ENCODE measurements at places on chromosomes 6 and 20. TPM values are rescaled to one million over a fixed set of nuclear protein-coding genes. Genes with fewer than 3 reads are reported as not detected.

- DNase-seq = no peak
Measured at GRCh38 chr6:13351271-13351670, 22.9 kb upstream of the TBC1D7 start.

GRCh38 chr6:67345946-67346345, 1289.1 kb upstream of the ADGRB3 start:
- no peak for DNase-seq

DNA sequence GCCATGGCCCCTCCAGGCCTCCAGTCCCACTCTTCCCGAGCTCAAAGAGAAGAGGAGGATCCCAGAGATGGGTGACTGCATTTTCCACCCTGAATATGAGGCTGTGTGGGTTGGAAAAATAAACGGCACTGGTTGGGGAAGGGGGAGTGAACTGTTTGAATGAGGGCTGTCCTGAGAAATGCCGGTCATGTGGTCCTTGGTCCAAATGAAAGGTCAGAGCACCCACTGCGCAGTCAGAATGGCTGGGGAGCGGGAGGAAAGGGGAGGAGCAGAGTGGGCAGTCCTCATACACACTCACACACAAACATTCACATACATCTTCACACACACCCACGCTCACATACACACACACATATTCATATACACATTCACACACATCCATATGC, 83.1 kb downstream of the MRPL14 start:
- DNase-seq = no peak

DNA sequence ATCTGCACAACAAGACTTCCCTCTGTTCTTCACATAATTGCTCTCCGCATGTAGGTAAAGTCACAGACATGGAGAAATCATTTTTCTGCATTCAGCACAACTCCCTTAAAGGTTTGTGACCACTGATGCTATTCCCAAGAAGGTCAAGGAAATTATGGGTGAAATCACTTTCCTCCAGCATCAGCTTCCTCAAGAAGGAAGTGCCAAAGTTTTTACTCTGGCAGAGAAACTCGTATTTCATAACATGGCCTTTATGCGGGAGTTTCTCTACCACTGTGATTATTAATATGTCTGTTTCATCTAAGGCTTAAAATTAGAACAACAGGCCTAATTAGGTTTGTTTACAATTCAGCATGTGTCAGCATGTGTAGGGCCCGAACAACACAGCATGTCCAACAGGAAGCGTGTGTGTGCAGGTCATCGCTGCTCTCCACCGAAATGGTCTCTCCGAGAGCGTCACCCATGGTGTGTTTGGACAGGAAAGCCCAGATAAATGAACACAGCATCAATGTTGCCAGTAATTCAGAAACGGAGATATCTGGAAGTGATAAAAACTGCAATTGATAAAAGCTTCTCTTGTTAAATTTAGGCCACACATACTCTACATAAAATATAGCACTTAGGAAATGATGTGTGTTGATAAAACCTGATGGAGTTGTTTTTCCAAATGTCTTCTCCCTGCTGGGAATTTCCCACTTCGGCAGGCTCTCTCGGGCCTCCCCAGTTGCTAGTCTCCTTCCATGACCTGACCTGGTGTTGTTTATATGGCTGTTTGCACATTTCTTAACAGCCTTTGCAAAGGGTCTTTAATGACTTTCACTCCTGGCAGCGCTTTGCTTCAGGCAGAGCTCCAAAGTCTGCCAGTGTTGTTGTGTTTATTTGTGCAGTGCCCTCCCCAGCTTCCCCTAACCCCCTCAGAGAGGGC, 265.1 kb upstream of the CEP162 start:
- DNase-seq = no peak

DNA sequence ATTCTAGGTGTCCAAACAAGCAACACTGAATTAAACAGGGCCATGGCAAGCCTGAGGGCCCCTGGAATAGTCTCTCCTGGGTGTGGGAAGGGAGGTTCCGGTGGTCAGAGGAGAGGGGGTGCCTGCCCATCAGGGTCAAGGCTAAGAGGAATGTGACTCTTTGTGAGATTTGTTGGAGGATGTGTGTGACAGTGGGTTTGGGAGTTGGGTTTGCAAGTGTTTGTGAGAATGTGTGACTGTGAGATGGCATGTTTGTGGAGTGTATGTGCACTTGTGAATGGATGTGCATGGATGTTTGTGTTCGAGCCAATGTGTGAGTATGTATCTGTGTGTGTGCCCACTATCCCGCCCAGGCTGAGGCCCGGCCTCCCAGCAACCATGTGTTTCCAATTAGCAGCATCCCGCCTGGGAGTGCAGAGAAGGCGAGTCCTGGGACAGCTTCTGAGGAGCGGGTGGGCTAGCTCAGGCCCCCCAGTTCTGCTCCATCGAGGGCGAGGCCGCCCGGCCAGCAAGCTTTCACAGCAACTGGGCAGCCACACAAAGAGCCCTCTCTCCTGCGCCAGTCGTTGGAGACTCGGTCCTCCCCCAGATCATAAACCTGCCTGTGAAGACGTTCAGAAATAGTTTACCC, 12.6 kb downstream of the FOXC1 start:
- DNase-seq = no peak

DNA sequence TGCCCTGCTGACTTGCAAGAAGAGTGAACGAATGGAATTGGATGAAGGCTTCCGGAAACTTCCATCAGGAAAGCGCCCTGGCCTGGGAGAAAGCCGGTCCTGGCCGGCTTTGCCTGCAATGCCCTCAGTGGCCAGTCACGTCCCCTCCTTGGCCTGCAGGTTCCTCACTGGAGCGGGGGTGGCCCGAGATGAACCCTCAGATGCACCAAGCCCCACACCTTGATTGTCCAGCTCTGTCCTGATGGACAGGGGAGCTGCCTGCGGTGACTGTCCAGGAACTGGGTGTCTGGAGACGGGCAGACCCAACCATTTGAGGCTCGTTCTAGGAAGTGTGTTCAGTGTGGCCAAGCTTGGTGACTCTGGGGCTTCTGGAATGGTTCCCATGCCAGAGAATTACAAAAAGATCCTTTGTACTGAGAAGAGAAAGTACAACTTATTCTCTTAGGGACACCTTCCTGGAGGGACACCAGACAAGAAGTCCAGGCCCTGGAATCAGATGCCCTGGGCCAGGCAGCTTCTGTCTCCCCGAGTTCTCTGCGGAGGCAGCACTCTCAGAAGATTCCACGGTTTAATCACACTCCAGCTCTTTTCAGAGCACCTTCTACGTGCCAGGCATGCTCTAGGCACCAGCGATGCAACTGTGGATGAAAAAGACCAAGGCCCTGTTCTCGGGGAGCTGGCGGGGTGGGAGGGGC, 17.1 kb upstream of the SULF2 start:
- DNase-seq = no peak

DNA sequence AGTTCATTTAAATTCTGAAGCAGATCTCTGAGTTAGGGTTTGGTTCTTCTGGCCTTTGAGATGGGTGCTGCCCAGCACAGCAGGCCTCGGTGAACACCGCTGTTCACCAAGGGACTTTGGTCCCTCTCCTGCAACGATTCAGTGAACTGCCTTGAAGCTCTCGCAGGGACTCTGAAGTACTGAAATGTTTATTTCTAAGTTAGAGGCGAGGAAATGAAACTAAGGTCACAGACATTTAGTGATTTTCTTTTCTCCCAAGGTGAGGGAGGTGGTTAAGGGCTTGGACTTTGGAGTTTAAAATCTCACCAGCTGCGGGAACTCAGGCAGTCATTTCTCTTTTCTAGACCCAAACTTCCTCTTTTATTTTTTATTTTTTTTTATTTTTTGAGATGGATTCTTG, 26.2 kb downstream of the E2F3 start:
- DNase-seq = no peak

DNA sequence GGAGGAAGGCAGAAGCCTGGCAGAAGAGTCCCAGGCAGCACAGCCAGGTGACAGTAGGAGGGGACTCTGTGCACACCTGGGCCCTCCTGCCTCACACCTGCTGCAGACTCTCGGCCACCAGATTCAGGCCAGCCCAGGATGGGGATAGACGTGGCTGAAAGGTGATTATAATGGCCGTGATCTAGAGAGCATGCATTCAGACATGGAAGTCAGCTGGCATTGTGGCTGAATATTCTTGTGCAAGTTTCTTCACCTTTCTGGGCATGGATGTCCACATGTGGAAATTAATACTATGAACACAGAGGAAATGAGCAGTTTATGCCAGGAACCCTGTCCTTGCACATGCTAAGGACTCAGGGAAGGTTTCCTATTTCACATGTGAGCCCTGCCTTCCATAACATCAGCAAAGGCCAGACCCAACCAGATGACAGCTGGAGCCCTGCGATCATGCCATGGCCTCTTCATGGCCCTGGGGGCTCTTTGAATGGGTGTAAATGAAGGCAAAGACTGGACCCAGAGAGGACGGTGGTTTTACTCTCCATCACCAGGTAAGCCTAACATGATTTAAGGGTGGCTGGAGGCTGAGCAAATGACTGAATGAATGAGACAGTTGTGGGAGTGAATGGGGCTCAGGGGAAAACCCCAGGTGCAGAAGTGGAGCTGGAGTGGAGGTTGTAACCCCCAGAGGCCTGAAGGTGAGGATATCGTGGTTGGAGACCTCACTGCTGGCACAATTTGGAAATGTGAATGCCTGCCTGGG, 2.7 kb upstream of the RAET1L start:
- DNase-seq = no peak

- no peak for DNase-seq
Measured at GRCh38 chr6:15811107-15811506, 148.3 kb upstream of the DTNBP1 start.

GRCh38 chr6:142045380-142046278, 87.1 kb upstream of the GJE1 start:
- no peak for DNase-seq

GRCh38 chr6:118908441-118908840, 14.5 kb downstream of the ASF1A start:
- DNase-seq = no peak

DNA sequence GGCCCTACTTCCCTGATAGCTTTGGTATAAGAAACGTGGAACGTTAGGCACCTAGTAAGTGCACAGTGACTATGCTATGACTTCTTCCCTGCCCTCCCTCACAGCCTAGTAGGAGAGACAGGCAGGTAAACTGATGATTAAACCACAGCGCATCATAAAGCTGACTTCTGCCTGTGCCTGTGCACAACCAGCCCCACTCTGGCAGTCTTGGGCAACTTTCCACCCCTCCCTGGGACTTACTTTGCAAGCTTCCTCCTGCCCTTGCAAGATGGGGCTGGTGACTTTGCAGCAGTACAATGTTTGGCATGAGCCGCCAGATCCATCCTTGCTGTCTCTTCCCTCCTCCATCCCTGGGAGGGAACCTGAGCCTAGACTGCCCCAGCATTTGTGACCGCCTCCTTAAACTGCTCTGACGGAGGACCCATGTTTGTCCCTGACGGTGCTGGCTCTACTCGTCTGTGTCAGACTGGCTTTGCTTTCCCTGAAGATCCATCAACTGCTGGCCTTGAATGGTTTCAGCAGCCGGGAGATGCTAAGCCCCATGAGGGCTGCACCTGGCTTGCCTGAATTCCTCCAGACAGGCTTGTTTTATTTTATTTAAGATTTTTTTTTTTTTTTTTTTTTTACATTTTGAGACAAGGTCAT, 36.1 kb downstream of the EFCAB8 start:
- DNase-seq = no peak

- DNase-seq = no peak
Measured at GRCh38 chr20:20561172-20561571, 151.3 kb downstream of the RALGAPA2 start.

GRCh38 chr6:147621961-147622360, 113.5 kb downstream of the SAMD5 start:
- DNase-seq = no peak

DNA sequence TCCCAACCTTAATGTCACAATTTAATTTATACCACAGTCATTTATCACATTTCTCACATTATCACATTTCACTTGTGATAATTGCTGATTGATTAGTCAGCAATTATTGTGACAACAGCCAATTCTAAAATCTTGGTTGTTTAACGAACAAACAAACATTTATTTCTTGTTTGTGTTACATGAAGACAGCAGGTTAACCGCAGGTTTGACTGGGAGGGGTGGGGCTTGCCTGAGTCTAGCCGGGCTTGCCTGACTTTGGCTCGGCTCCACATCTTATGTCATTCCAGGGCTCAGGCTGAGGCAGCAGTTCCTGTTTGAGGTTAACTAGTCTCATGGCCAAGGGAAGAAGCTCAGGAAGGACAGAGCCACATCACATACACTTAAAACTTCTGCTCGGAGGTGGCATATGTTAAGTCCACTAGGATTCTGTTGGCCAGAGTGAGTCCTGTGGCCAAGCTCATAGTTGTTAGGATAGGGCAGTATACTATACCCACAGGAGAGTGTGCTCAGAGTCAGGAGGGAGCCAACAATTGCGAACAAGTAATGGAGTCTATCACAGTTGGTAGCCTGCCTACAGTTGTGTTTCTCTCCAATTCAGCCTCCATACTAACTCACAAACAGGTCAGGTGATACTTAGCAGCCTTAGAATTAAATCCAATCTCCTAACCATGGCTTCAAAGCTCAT, 90.0 kb upstream of the IFNGR1 start:
- DNase-seq = no peak

GRCh38 chr6:41013466-41014153, 25.4 kb downstream of the UNC5CL start:
- no peak for DNase-seq

- DNase-seq = no peak
Measured at GRCh38 chr20:51591871-51592270, 49.4 kb upstream of the NFATC2 start.

GRCh38 chr6:21596145-21596948, 2.8 kb downstream of the SOX4 start:
- peak; percentile 75 for DNase-seq

DNA sequence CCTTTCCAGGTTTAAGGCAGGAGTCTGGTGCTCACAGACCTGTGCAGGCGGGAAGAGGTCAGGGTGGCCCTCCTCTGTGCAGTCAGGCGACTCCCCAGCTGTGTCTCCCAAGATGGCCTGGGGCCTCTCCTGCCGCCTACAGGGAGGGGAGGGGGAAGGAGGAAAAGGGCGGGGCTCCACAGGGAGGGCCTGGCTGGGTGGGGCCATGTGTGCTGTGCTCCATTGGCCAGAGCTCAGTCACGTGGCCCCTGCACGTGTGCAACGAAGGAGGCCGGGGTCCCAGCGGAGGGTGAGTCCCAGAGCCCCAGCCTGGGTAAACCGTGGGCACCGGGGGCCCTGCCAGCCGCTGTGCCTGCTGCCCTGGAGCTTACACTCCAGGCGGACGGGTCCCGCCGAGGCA, 211.6 kb downstream of the ZDHHC14 start:
- no peak for DNase-seq

DNA sequence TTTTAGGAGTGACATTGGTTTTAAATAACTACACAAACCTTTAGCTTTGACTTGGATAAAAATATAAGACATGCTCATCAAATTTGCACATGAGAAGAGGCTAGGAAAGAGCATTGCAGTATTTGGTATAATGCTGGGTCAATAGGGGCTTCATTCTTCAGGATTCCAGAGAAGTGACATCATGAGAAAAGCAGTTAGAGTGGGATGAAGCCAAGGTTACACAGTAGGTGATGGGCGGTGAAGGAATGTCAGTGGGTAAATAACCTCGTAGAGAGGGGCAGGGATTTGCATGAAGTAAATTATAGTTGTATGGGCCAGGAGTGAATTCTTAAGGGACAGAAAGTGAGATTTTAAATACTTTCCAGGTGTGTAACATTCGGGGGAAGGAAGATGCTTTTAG, 216.2 kb downstream of the RFPL4B start:
- no peak for DNase-seq

GRCh38 chr6:166289207-166290060, 18.8 kb downstream of the PRR18 start:
- no peak for DNase-seq

Gene TRIM10
- polyA plus RNA-seq = 0.29 TPM

Gene CAGE1
- 0.08 TPM for polyA plus RNA-seq

Gene PPIL6
- 16.7 TPM for polyA plus RNA-seq

Gene PLAGL2
- polyA plus RNA-seq = 20.3 TPM

Gene CENPQ
- 15.5 TPM for polyA plus RNA-seq

Gene PARD6B
- polyA plus RNA-seq = 18.5 TPM

Gene SLC12A5
- polyA plus RNA-seq = 2.6 TPM

Gene CAPN11
- not detected for polyA plus RNA-seq

Gene GMPR
- 12.4 TPM for polyA plus RNA-seq

Gene CGA
- not detected for polyA plus RNA-seq
